ENCODE measurements at places on chromosomes 7 and 10. TPM values are rescaled to one million over a fixed set of nuclear protein-coding genes. Genes with fewer than 3 reads are reported as not detected.

The RPS24 gene
- 2,140 TPM for total RNA-seq

GRCh38 chr7:137094-137891, 55.1 kb upstream of the FAM20C start:
- no peak for DNase-seq

DNA sequence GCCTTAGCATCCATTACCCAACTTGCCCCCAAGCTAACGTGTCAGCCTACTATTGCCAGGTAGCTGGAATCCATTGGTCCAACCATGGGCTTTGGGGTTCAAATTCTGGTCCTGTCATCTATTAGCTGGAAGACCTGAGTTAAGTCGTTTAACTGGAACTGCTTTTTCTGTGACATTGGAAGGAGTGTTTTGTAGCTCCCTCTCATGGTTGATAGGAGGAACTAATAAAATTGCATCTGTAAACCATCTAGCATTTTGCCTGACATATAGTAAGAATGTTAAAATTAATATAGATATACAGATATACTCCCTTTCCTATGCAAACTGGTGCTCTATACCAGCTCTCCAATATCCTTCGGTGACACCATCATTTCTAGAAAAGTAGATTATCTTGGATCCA, 23.8 kb upstream of the SLF2 start:
- DNase-seq = no peak

- DNase-seq = no peak
These were observed 123.1 kb downstream of the DKK1 start for GRCh38 chr10:52437205-52437646.

GRCh38 chr7:26360650-26361049, 69.0 kb downstream of the SNX10 start:
- DNase-seq = no peak

The SORCS1 gene
- not detected for total RNA-seq

All from SJSA1 (cell line).